ENCODE measurements at places on chromosomes 6 and 20. TPM values are rescaled to one million over a fixed set of nuclear protein-coding genes. Genes with fewer than 3 reads are reported as not detected.

Gene GHRH
- not detected for total RNA-seq

Gene TRIM15
- total RNA-seq = 0.79 TPM

Gene HLA-DPB1
- total RNA-seq = 2.8 TPM

Gene NANP
- 6.9 TPM for total RNA-seq

Gene WFDC10B
- not detected for total RNA-seq

Gene PLCB4
- not detected for total RNA-seq

Gene NNAT
- total RNA-seq = 0.50 TPM

Gene SMPDL3A
- 0.49 TPM for total RNA-seq

Gene MAFB
- not detected for total RNA-seq

DNA sequence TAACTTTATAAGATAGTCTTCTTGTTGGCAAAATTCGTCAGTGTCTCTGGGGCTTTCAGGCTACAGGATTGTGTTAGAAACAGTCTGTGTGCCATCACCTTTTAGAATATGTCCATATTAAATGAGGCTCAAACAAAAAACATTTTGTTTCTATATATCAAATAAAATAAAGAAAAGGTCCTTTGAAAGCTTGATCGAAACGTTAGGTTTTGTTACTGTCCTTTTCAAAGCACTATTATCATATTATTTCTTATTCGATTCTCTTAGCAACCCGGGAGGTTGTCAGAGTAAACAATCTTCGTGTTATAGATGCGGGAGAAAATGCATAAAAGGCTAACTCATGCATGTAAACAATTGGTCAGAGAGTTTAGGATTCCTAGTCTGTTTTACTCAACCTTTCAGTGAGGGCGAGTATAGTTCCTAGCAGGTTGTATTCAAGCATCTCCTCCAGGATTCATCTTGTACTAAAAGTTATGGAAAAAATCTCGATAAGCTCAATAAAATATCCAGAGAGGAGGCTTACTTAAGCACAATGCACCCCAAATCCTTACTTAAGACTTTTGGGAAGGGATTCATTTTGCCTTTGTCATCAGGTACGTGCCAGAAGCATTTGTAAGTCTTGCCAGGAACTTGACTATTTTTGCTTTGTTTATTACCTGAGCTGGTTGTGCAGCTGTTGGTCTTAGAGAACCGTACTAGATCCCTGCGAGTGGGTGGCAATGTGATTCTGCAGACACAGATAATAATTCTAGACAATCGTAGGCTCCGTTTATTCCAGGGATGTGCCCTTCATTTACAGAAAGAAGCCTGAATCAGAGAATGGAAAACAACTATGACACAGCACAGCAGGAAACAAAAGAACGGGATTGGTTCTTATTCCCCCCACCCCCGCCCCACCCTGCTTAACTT, 159.6 kb upstream of the ZNF217 start:
- no peak for DNase-seq

DNA sequence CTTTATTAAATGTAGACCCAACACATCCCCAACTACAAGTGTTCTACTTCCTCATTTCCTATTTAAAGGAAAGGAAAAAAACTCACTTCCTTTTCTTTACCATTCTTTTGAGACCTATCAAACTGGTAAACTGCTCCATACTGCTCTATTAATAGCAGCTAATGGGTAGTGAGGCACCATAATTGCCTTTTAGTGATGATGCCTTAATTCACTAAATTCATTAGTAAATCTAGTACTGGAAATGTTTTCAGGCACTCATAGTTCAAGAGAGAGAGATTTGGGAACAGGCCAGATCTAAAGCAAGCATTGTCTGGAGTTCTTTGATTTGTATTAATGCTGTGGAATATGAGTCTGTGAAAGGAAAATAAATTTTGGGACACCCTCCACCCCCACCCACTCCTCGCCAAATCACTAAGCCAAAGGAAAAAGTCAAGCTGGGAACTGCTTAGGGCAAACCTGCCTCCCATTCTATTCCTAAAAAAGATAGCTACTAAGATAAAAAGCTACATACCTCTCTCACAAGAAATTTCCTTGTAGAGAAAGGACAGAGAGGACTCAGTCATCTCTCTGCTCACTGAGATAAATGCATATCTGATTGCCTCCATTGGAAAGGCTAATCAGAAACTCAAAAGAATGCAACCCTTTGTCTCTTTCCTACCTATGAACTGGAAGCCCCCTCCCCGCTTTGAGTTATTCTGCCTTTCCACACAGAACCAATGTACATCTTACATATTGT, 13.6 kb upstream of the IBTK start:
- no peak for DNase-seq

GRCh38 chr6:50824552-50824951, 5.9 kb downstream of the TFAP2B start:
- DNase-seq = no peak

GRCh38 chr20:14953736-14954135, 616.3 kb upstream of the FLRT3 start:
- no peak for DNase-seq

GRCh38 chr6:84652356-84653026, 111.9 kb downstream of the TBX18 start:
- no peak for DNase-seq

GRCh38 chr20:53737396-53738038, 143.9 kb upstream of the ZNF217 start:
- DNase-seq = no peak

GRCh38 chr6:16130437-16130891, 1.6 kb downstream of the MYLIP start:
- peak; percentile 17 for DNase-seq

- no peak for DNase-seq
These were observed 99.7 kb upstream of the ZNF217 start for GRCh38 chr20:53693262-53693871.

DNA sequence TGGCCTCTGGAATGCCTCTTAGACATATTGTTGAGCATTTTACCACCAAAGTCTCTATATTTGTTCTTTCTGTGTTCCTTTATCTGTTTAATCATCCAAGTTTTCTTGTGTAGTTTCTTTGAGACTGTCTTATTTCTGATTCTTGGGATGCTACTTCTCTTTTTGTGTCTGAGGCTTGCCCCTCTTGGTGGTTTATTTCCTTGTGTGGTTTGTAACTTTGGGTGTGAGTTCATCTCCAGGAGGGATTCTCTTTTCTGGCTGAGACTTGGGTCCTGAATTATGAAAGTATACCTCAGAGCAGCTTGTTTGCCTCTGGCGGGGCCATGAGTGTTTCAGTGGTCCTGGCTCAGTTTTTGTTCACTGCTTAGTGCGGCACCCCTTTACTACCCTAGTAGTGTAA, 33.9 kb downstream of the PPARD start:
- no peak for DNase-seq

- peak; percentile 39 for DNase-seq
These were observed 200.9 kb downstream of the EDN1 start for GRCh38 chr6:12490904-12491571.

- DNase-seq = no peak
These were observed 15.4 kb downstream of the PTK7 start for GRCh38 chr6:43091436-43091991.

DNA sequence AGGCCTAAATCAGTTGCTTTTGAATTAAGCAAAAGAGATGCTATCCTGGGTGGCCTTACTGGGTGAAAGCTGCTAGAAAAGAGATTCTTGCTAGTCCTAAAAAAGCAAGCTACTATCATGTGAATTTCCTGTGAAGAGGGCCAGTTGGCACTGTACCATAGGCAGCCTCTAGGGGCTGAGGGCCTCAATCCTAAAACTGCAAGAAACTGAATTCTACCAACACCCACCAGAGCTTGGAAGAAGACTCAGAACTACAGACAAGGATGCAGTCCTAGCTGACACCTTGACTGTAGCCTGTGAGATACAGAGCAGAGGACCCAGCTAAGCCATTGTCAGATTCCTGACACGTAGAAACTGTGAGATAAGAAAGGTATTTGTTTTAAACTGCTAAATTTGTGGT, 24.5 kb downstream of the CLIC5 start:
- DNase-seq = peak; percentile 11

DNA sequence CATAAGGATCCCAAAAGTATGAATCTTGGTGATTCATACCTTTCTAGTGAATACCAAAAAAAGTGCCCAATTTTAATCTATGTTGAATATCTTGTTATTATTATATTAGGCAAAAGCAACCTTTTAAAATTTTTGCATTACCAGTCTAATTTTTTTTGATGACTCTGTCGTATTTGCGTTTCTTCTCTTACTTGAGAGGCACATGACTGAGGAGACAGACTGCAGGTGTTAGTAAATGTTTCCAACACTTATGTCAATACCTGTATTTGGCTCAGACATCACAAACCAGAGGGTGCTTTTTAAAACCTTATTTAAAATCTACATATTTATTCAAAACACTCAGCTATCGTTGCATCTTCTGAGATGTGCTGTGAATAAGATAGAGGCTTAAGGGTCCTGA, 27.1 kb downstream of the ID4 start:
- no peak for DNase-seq

DNA sequence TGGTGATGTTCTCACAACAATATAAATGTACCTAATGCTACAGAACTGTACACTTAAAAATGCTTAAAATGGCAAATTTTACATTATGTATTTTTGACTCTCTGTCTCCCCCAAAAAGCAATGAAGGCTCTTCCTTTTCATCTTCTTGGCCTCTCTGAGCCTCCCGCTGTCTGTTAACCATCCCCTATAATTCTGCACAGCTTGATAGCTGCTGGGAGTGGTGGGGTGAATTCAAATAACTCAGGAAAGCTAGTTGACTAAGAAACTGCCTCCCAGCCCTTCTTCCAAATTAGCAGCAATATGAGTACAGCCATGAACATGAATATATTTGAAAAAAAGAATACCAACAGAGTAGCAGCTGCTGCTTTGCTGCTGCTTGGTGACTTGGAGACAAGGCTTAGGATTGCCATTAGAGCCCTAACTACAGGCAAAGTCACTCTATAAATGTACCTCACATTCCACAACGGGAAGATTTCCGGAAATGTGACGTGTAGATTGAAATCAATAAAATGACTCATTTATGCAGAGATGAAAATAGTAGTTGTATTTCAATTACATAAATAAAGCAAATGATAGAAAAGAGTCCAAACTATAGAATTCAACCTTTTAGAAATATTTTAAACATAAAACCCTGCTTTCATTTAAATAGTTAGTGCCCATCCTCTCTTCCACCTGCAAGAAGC, 200.1 kb upstream of the HEY2 start:
- no peak for DNase-seq

GRCh38 chr6:30219244-30219643, 6.0 kb upstream of the TRIM26 start:
- peak; percentile 73 for DNase-seq

DNA sequence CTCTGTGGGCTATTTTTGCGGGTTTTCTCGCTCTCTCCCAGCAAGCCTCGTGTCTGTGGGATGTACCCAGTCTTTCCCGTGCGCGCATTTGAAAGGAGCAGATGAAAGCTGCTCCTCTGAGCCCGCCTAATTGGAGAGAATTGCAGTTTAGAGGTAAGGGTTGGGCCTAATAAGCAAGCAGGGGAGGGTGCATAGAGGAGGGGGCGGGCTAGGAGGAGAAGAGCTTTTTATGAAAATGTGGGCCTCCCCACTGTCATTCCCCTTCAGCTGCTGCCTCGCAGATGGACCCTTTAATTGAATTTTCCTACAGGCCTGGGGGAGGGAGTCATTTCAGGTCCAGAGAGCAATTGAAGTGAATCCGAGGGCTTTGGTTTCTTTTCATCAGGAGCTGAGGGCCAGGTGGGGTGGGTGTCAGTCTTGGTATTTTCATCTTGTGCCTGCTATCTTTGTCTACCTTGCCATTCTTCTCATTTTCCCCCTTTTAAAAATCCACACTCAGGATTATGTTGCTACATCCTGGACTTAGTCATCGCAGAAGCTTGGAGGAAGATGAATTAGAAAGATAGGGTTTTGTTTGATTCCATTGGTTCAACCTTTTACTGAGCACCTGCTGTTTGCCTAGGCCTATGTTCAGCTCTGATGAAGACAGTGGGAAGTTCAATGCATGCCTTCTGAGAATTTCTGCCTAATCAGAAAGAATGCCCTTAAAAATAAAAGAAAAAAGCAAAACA, 423.4 kb downstream of the CD83 start:
- DNase-seq = no peak

GRCh38 chr6:85975957-85976356, 333.3 kb upstream of the SYNCRIP start:
- DNase-seq = no peak

- DNase-seq = no peak
These were observed 35.7 kb downstream of the KCNQ5 start for GRCh38 chr6:72657407-72658197.

- DNase-seq = peak; percentile 33
These were observed 1.2 kb downstream of the ENTPD6 start for GRCh38 chr20:25196786-25197120.

- DNase-seq = no peak
These were observed 234.0 kb upstream of the RREB1 start for GRCh38 chr6:6873778-6874177.

- no peak for DNase-seq
These were observed 142.4 kb downstream of the FNDC1 start for GRCh38 chr6:159311618-159312017.

DNA sequence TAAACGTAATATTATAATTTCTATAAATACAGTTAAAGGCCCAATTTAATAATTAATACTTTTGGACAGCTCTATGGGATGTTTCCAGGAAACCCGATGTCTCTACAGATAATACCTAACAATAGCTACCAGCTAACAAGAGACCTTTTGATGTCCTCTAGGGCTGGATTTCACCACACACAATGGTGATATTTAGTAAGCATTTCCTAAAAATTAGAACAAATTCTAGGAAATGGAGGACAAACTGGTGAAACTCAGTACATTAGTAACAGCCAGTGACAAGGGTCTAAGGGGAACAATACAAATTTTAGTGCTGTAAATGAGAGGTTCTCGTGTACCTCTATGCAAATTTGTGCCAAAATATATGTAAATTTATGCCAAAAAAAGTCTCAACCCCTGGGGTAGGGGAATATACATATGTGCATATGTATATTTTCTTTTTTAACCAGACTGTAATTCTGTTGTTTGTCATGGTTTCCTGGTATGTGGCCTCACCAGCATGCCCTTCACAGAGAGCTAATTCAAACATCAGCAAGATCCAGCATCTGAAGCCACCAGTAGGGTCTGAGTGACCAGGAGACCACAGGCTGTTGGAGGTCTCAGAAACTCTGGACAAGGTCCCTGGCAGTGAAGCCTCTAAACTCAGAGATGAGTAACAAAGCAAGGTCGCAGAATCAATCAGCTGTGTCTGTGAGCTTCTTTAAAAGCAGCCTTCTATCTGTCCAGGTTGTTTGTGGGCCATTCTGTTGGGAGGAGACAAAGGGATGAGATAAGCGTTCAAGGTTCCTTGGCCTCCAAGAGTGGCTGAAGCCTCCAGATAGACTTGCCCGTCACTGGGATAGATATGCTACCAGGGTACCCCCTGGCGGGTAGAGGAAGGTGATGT, 235.1 kb upstream of the RREB1 start:
- no peak for DNase-seq

GRCh38 chr6:506508-506907, 115.0 kb downstream of the IRF4 start:
- DNase-seq = peak; percentile 89

DNA sequence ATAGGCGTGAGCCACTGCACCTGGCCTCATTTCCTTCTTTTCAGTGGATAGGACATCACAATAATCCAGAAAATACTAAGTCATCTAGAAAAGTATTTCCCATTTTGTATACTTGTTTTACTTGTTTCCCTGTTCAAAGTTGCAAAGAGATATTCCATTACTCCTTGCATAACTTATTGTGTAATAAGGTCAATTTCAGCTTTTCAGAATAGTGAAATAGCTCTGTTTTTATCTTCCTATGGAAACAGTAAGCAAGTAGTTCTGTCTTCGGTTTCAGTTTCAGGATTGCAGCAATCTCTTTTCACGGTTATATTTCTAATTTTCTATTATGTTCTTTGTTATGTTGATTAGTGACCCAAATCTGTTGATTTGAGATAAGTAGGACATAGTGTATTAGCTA, 6.0 kb downstream of the STX11 start:
- no peak for DNase-seq

- no peak for DNase-seq
These were observed 290.0 kb downstream of the TBC1D7 start for GRCh38 chr6:13038315-13038714.
